Cortex of kidney (tissue), 1 donor: ENCODE measurements at places on chromosomes 12 and 14.

DNA sequence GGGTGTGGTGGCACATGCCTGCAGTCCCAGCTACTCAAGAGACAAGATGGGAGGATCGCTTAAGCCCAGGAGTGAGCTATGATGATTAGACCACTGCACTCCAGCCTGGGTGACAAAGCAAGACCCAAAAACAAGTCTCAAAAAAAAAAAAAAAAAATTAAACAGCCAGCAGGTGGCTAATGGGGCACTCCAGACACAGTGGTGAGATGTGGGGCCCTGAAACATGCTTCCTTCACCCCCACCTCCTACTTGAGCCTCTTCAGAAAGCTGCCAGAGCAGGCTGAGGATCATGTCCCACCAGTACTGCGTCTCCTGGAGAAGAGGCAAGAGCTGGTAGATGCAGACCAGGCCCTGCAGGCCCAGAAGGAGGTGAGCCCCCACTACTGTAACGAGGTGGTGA lies 2.1 kb downstream of the CFAP73 start:
- DNase-seq = no peak

DNA sequence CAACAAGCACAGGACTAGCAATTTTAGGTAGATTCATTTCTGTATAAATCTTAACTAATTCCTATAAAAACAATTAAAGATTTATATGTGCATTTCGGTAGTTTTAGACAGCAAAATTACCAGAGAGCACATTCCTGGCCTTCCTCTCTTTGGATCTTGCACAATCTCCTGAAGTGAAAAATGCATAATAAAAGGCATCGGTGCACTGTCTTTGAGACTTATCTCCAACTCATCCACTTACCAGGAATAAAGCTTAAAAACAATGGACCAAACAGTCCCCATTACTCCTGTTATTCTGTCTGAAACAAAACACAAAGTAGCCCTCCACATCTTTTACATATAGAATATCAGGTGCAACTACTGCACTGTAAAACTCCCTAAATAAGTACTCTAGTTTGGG lies 69.3 kb downstream of the HECTD1 start:
- no peak for DNase-seq

DNA sequence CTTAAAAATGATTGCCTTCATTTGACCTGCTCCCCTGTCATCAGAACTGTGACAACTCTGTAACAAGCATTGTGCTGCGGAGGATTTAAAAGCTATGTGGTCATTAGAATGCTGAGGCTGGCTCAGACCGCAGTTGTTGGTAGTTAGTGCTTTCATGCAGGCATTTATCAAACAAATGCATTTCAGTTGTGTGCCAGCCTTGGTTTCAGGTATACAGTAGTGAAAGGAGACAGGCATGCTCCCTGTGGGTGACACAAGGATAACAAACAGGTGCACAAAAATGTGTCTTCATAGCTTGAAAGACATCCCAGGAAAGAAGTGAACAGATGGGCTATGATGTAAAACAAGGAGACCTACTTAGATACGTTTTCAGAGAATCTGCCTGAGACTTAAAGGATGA lies 60.6 kb downstream of the MARK3 start:
- DNase-seq = no peak

- no peak for DNase-seq
These were observed 4.6 kb upstream of the ATN1 start for GRCh38 chr12:6923003-6923732.

DNA sequence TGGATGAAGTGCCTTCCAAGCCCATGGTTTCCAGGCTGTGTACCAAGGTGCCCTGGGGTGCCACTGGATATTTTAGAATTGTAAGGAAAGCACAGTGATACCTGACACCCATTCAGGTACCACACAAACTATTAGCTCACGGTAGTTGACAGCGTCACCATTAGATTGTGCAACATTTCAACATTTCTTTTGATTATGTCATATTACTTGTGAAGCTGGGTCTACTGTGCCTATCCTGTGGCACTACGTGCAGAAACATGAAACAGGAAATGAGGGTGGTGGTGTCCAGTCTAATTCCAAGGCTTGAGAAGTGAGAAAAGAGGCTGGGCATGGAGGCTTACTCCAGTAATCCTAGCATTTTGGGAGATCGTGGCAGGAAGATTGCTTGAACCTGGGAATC lies 75.5 kb upstream of the CPM start:
- no peak for DNase-seq
